CD8-positive, alpha-beta T cell (primary cell): ENCODE measurements at places on chromosomes 3 and 15.

DNA sequence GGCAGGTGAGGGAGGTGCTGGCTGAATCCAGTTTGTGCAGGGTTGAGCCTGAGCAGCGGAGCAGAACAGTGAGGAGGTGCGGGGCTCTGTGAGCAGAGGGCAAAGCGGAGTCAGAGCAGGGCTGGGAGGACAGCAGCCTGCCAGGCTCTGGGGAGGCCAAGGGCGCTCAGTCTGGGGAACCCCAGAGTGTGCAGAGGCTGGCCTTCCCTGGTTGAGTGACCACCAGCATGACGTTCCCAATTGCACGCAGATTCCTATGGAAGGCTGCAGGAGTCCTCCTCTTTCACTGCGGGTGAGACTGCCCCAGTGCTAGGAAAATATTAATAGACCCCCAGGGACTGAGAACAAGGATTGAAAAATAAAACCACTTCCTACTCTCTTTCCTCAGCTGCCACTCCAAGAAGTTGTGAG, 13.2 kb downstream of the MRAS start:
- no peak for DNase-seq

DNA sequence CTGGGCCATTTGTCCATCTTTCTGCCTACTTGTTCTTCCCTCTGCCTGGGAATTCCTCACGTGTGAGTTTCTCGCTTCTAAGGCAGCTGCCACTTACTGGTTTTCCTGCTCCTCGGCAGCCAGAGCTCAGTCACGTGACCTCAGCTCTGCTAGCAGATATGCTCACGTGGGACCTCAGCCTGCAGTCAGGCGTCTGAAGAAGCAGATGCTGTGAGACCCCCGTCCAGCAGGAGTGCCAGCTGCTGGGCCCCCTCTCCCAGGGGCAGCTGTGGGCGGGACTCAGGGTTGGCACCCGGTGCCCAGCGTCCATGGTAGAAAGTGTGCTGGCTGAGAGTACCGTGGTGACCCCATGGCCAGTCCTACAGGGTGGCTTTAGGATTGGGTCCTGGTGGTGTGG, 161.3 kb upstream of the TLE3 start:
- DNase-seq, result peak; percentile 75

DNA sequence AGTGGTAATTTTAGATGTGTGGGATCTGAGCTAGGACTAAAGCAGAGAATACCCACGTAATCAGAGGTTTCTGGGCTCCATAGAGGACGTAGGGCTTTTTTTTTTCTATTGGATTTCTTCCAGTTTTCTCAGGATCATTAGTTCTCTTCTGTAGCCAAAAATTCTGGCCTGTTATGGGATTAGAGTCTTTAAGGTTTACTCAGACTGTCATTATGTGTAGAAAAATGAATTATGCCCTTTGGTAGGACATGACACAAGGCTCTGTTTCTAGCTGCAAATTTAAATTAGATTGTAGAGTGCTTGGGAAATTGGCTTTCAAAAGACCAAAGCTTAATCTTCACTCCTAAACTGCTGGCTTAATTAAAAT, 1.9 kb downstream of the SETD5 start:
- DNase-seq, result no peak

DNA sequence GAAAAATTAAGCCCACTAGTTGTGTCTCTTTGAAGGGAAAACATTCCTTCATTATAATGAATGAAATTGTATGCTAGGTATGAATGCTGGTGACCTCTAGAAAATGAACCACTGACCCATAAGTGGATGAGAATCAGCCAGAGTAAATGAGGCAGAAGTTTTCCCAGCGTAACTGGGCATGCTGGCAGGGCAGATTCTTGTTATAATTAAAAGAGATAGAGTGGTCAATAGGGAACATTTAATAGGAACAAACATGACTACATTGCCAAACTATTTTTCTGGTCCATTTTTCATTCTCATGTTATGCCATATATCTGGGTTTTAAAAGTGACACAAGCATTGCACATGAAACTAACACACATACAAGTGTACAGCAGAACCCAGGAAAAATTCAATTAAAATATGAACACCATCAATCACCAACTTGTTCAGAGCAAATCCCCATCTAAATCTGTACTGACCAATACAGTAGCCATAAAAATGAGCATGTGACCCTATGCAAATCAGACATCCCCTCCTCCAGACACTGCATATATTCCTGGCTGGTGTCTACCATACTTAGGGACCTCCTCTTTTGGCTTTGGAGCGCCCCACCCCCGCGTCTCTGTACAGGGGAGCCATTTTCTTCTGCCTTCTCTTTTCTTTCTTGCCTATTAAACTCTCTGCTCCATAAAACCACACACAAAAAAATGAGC, 4.0 kb downstream of the CLRN1 start:
- DNase-seq, result no peak

DNA sequence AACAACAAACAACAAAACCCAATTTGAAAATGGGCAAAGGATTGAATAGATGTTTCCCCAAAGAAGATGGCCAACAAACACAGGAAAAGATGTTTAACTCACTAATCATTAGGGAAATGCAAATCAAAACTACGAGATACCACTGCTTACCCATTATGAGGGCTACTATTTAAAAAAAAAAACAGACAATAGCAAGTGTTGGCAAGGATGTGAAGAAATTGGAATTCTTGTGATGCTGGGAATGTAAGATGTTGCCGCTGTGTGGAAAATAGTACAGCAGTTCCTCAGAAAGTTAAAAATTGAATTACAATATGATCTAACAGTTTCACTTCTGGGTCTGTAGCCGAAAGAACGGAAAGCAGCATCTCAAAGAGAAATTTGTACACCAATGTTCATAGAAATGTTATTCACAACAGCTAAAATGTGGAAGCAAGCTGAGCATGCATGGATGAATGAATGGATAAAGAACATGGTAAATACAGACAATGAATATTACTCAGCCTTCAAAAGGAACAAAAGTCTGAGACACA, 121.9 kb downstream of the CHSY1 start:
- no peak for DNase-seq

GRCh38 chr3:30708472-30708871, 102.1 kb downstream of the TGFBR2 start:
- DNase-seq, result no peak

DNA sequence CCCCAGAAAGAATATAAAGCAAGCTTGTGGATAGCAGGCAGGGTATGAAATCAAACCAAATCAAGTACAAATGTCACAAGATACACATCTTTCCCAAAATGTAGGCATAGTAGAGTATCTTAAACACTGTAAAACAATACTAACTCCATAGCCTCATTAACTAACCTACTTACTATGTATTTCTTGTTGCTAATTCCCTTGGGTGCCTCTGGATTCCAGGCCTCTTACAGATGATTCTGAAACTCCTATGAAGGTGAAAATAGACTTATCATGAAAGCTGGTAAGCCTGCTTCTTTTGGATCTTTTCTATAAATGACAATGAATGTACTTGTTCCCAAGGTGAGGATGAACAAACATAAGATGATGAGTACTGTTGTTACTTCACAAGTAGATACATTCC, 93.8 kb downstream of the FRMD5 start:
- DNase-seq, result no peak

DNA sequence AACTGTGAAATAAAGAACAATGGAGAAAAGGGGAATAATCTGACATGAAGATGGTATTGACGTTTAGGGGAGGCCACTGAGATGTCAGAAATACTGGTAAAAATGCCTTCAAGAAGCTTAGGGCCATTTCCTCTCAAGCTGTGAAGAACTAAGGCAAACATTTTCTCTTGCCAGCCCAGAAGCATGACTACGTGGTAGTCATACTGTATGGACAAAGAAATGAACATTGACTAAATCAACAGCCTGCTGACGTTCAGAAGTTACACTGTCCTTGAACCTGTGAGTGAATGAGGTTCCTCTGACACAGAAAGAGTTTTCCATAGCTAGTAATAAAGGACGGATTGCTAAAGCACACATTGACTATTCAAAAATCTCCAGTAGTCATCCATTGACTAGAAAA, 121.0 kb downstream of the P3H2 start:
- no peak for DNase-seq

- no peak for DNase-seq
Observed at GRCh38 chr3:37940242-37940908, 50.2 kb upstream of the VILL start.

DNA sequence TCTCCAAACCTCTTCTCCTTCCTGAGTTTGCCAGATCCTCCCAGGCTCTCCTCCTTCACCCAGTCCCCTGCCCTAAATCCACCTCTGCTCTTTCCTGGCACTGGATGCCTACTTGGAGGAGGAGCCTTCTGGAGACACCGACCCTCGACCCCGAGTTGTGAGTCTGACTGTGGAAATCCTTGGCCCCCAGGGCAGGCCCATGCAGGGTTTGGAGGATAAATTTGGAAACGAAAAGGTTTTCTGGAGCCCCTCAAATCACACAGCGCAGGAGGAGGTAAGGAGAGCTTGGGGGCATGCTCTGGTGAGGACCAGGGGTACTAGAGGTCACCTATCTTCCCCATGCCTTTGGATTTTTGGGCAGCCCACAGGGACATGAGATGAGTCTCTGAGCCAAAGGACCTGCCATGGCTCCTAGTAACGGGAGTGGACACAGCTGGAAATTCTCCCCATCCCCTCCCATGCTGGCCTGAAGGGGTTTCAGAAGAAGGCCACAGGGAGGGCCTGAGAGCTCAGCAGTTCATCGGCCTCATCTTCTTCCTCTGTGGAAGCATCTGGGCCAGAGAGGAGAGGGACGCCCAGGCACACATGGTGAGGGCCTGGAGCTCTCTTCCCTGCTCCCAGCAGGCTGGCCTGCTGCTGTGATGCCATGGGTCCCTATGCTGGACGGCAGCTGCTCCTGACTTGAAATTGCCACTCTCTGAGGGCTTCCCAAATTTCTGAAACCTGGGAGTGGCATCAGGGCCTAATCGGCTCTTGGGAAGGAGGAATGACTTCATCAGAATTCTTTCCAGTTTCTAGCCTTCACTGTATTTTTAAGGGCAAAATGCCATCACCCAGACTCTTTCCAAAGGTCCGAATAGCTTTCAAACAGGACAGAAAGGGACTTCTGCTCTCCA, 68.6 kb upstream of the ITGA11 start:
- no peak for DNase-seq

GRCh38 chr3:142009029-142009428, 132.6 kb downstream of the ATP1B3 start:
- no peak for DNase-seq

- DNase-seq, result no peak
Observed at GRCh38 chr15:60138397-60138968, 134.4 kb downstream of the FOXB1 start.

- DNase-seq, result no peak
Observed at GRCh38 chr3:15325228-15325627, 7.2 kb downstream of the SH3BP5 start.

DNA sequence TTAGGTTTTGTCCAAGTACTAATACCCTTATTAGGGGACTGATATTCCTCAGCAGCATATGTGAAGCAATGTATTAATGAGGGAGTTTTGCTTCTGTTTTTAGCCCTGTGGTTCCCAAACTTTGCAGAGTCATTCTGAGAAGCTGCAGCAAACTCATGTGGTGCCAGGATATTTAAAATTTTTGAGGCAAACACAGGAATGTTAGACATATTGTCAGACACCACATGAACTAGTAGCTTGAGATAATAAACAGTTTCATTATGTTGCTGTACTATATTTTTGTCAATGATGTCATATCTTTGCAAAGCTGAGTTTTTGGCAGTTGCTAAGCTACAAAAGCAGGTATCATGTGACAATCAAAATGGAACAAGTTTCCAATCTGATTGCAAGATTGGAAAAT, 36.6 kb downstream of the ATP6V1A start:
- DNase-seq, result no peak

DNA sequence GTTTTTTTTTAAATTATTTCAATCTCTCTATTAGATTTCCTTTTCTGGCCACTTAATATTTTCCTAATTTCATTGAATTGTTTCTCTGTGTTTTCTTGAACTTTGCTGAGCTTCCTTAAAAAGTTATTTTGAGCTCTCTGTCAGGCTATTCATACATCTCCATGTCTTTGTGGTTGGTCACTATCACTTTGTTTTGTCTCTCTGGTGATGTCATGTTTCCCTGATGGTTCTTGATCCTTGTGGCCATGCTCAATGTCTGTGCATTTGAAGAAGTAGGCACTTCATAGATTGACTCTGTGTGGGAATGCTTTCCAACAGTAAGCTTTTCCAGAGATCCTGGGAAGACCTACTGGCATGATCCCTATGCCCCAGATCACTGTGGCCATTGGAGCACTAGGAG, 18.6 kb downstream of the CD200R1 start:
- DNase-seq, result no peak

- no peak for DNase-seq
Observed at GRCh38 chr15:60795471-60795870, 316.5 kb upstream of the ICE2 start.

DNA sequence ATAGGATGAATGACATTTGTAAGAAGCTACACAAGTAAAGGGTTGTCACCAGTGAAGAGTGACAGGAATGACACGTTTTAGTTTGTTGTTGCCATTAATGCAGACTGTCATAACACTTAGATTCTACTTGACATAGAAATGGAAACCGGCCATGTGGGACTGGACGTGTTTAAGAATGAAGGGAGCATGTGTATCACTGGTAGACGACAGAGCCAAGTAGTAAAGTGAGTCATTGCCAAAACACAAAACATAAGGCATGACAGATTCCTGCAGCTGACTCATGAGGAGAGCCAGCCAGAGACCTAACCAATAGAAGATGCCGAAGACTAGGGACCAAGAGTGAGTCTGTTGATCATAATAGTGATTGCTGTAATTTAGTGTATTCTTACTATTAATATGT, 106.2 kb upstream of the PLAAT1 start:
- DNase-seq, result no peak

DNA sequence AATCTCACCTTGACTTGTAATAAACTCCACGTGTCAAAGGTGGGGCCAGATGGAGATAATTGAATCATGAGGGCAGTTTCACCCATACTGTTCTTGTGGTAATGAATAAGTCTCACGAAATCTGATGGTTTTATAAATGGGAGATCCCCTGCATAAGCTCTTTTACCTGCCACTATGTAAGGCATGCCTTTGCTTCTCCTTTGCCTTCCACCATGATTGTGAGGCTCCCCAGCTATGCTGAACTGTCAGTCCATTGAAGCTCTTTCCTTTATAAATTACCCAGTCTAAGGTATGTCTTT, 45.5 kb downstream of the SUCNR1 start:
- no peak for DNase-seq
